ENCODE measurements at places on chromosomes 7 and 10.

DNA sequence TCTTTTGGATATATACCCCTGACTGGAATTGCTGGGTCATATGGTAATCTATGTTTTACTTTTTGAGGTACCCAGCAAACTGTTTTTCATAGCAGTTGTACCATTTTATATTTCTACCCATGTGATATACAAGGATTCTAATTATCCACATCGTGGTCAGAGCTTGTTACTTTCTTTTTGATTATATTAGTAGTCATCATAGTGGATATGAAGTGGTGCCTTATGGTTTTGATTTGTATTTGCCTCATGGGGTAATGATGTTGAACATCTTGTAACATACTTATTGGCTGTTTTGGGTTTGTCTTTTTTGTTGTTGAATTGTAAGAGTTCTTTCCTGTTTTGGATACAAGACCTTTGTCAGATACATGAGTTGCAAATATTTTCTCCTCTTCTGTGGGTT is 51.7 kb downstream of the MAPK8 start:
- no peak for DNase-seq

DNA sequence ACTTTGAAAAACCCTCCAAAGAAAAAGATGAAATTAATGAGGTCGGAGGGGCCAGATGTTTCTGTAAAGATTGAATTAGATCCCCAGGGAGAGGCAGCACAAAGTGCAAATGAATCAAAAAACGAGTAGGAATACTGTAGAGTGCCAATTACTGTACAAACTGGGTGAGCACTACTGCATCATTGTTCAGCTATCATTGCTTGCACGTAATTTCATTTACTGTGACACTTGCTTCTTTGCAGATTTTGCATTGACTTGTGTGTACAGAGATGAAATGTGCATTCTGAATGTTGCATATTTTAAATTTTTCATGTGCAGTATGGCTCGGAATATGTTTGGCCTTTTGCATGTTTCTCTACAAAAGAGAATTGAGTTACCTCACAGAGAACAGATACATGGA is 123.7 kb downstream of the LCOR start:
- DNase-seq = no peak

GRCh38 chr10:12795315-12796110 is 206.0 kb downstream of the CCDC3 start:
- no peak for DNase-seq

GRCh38 chr7:121288894-121289293 is 39.9 kb upstream of the WNT16 start:
- DNase-seq = no peak

GRCh38 chr7:104983076-104983577 is 30.9 kb upstream of the KMT2E start:
- no peak for DNase-seq

- no peak for DNase-seq
Observed at GRCh38 chr7:93044147-93044810, 73.5 kb downstream of the SAMD9 start.

- peak; percentile 48 for DNase-seq
Observed at GRCh38 chr10:96832721-96833219, 672 bp downstream of the LCOR start.

GRCh38 chr7:140196361-140197217 is 19.8 kb upstream of the KDM7A start:
- DNase-seq = no peak

DNA sequence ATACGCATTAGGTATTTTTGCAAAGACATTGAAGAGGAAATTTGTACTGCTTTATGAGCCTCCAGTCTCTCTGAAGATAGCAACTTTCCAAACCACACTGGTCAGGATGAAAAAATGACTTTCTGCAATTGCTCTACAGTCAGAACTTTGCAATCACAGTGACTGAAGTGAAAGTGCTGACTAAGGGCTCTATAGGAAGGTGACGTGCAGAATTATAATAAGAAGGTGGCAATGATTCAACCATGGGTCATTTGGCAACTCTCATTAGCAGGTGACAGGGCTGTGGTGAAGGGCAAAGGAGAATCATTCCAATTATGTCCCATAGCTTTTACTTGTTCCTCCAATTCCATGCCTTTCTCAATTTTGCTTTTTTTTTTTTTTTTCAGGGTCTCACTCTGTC is 311.0 kb downstream of the ANKRD30A start:
- DNase-seq = no peak

DNA sequence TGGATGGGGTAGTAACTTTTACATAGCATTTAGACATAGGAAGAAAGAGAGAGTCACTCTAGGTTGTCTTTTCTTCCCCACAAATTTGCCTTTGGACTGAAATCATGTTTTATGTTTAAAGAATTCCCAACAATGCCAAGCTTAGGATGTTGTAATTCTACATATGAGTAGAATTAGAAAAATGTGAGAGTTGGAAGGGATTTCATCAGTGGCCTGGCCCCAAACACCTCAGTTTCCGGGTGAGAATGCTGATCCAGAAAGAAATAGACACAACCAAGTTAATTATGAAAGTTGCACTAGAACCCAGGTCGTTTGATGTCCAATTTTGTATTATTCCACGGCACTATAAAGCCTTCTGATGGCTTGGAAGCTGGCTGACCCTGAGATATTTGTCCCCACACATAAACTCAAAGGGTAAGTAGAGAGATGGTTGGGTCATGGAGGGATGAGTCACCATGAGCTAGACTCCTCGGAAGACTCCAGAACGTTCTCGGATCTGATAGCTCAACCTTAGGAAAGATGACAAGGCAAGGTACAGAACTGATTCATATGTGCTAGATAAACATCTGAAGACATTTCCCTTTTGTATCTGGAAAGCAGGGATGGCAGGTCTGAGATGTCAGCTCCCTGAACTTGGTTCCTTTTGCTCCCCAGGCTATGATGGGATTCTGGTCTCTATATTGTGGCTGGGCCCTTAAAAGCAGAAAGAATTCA is 48.8 kb upstream of the SLC35B4 start:
- DNase-seq = no peak

DNA sequence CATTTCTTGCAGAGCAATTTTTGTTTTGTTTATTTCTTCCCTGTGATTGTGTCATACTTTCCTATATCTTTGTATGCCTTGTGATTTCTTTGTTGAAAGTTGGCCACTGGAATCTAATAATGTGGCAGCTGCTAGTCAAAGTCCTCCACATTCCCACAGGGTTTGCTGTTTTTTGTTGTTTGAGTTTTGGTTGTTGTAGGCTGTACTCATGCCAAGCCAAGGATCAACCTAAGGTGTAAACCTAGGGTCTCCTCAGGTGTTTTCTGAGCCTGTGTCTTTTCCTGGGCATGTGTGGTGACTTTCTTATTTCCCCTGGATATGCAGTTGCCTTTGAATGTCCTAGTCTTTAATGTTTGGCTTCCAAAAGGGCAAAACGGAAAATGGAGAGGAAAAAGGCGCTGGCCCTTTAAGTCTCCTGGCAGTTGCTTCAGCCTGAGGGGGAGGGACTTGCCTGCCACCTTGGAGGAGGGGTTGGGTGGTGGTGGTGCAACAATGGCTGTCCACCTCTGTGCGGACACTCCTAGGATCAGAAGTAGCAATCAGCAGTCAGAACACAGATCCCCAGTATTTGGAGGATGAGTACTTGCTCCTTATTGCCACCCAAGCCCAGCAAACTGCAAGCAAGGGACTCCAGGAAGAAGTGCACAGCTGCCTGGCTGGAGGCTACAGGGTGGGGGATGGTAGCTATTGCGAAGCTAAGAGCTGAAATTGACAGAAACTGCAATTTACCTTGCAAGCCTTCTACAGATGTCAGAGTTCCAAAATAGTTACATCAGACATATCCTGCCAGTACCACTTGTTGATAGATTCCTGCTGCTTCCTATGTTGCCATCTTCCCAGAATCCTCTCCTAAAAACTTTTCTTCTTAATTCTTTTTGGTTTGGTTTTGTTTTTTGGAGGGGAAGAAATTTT is 5.6 kb upstream of the ZNF518A start:
- peak; percentile 18 for DNase-seq

- DNase-seq = no peak
Observed at GRCh38 chr7:69042138-69042537, 556.1 kb upstream of the AUTS2 start.

DNA sequence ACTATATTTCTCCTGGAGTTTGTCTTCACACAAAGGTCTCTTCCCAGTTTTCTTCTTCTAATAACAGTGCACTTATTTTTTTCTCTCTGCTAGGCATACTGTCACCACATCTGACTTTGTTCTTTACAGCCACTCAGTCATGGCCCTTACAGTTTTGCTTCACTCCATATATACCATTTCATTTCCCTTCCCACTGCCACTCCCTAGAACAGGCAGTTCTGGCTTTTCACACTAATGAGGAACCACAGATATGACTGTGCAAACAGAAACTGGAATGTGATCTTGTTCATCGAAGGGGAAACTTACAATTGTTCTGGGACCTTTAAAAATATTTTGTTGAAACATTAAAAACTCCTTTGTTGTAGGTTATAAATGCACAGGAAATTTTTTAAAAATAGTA is 67.3 kb downstream of the EPDR1 start:
- no peak for DNase-seq
